ENCODE measurements at places on chromosomes 1 and 21.

GRCh38 chr1:7594002-7594713, 176.9 kb upstream of the VAMP3 start:
- no peak for DNase-seq

DNA sequence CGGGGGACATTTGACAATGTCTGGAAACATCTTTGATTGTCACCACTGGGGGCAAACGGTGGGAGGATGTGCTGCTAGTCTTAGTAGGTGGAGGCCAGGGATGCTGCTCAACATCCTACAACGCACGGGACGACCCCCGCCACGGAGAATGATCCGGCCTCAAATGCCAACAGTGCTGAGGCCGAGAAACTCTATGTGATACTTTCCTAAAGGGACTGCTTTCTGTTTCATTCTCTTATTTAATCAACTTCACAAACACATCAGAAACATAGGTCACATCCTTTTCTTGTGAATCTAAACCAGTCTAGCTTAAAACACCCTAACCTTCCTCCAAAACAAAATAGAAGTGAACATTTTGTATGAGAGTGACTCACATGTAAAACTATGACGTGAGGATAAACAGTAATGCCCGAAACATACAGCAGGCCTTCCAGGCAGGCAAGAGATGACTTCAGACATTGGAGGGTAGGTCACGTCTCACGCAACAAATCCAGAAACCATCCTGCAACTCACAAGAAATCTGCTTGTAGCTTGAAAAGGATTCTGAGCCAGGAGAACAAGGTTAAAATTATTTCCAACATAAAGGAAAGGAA, 37.2 kb upstream of the ETS2 start:
- peak; percentile 78 for DNase-seq

DNA sequence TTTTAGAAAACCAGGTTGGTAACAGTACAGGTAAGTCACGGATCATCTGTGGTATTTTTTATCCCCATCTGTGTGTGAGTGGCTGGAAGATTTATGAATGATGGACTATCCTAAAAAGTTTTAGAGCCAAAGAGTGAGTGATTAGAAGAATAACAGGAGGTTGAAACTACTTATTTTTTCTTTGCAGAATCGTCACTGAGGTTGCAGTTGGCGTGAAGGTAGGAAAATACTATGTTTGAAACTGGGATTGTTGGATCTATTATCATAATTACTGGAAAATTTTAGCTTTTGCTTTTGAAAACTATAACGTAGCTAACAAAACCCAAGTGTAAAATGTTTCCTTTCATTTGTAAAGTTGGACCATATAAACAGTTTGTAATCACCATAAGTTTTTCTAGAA, 1.8 kb downstream of the PTBP2 start:
- no peak for DNase-seq

DNA sequence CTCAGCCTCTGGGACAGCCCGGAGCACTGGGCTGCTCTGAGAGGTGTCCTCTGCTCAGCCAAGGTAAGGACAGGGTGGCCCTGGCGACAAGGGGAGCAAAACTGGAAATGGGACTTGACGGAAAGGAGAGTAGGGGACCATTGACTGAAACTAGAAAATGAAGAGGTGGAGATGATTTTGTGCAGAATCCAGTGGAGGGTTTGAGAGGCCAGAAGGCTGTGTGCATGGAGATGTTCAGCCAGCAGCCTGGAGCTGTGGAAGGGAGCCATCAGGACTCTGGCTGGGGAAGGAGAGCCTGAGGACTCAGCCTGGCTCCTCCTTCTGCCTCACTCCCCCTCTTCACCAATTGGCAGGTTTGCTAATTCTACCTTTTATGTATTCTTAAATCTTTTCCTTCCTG, 114.2 kb downstream of the EDEM3 start:
- no peak for DNase-seq

DNA sequence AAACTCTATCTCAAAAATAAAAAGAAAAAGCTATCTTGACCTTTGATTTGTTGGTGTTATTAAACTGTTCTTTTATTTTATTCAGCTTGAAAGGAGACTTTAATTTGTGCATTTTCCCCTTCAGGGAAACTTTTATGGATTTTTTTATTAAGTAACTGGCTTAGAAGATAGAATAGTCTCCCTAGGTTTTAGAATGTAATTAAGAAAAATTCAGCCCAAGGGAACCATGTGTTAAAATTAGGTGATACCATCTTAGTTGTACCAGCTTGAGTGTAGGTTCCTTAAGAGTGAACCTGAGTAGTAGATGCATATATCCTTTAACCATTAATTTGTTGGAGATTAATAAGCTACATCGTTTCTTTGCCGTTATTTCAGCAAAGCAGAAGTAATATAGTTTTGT, 11.4 kb downstream of the MAST2 start:
- no peak for DNase-seq

DNA sequence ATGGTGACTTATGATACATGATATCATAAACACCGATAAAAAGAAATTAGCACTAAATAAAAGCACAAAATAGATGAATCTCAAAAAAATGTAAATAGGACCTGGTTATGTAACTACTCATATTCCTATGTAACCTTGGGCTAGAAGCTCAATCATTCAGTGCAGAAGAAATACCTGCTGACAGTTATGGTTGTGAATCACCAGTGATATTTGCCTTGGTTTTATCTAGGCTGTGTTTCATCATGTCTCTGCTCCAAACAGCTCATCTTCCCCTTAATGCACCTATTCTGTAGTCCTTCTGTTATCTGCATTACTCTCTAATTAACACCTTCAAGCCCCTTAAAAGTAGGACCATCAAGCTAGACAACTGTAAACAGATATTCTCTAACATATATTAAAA, 16.3 kb upstream of the PIGC start:
- DNase-seq: no peak

- no peak for DNase-seq
Measured at GRCh38 chr21:43369124-43369523, 57.8 kb downstream of the SIK1 start.

- peak; percentile 2 for DNase-seq
Measured at GRCh38 chr1:29532285-29532684, 296.0 kb downstream of the PTPRU start.

GRCh38 chr21:32705139-32705538, 22.7 kb downstream of the SYNJ1 start:
- no peak for DNase-seq

GRCh38 chr21:27261676-27262075, 294.8 kb upstream of the ADAMTS5 start:
- no peak for DNase-seq

Measured in stimulated activated CD8-positive, alpha-beta memory T cell treated with anti-CD3 and anti-CD28 coated beads, Interleukin-4, amount 100 ng/mL, for 48 hours (primary cell).